ENCODE measurements at places on chromosomes 1 and 21.

DNA sequence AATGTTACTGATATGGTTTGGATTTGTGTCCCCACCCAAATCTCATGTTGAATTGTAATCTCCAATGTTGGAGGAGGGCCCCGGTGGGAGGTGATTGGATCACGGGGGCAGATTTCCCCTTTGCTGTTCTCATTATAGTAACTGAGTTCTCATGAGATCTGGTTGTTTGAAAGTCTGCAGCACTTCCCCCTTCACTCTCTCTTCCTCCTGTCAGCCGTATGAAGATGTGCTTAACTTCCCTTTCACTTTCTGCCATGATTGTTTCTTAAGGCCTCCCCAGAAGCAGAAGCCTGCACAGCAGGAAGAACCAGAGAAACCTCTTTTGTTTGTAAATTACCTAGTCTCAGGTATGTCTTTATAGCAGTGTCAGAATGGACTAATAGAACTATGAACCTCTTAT lies 28.4 kb downstream of the TRIM33 start:
- no peak for DNase-seq

GRCh38 chr1:50605186-50605875 lies 182.1 kb upstream of the DMRTA2 start:
- DNase-seq = no peak

DNA sequence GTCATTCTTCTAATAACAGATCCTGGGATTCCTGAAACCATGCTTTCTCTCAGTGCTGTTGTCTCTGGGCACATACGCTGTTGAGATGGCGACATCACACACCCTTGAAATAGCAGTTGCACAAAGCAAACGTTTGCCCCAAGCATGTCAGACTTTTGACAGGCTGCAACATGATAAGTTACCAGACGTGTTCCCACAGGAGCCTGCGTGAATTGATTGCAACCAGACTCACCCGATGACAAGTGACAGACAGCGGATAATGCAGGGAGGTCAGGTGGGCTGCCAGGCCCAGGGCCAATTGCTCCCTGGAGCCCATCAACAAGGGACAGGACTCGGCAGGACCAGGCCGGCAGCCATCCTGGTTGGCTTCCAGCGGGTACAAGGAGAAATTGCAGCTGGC lies 310.9 kb downstream of the SIPA1L2 start:
- DNase-seq = no peak

DNA sequence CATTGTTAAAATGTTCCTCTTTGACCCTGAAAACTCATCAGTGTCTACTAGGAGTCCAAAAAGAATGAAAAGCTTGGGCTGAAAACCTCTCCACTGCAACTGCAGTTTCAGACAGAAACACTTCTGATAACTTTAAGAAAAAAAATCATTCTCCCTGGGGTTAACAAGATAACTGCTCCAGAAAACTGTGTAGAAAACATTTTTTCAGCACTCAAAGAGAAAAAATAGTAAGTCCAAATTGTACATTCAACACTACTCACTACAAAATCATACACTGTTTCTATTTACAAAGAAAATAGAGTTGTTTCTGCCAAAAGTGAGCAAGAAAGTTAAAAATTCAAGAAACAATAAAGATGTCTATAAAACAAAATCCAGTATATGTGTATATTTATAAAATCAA lies 157.8 kb downstream of the RERE start:
- DNase-seq = no peak
